DMS 273 treated with DMSO at 0.1 percent for 48 hours (cell line): ENCODE measurements at places on chromosomes 12 and 14.

DNA sequence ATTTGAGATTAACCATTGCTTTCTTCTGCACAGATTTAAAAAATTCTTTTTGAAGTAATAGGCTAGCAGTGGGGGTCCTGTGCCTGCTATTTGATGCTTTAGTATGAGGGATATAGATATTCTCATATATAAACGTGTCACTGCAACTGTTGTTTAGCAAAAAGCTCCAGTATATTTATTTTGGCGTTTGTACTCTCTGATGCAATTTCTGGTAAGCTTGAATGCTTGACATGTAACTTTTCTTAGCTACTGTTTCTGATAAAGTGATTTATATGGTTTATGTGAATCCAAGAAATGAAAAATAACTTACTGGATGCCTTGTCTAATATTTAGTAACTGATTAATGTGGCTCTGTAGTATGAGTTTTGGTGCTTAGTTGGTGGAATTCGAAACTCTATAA lies 77.1 kb downstream of the TTLL5 start:
- no peak for DNase-seq

DNA sequence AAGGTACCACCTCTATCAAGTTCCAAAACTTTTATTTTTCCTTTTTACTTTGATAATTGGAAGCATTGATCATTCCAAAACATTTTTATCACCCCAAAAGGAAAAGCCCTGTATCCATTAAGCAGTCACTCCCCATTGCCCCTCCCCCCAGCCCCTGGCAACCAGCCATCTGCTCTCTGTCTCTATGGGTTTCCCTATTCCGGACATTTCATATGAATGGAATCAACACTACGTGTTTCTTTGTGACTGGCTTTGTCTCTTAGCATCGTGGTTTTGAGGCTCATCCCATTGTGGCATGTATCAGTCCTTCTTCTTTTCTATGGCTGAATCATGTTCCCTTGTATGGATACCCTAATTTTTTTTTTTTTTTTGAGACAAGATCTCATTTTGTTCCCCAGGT lies 18.0 kb upstream of the PHETA1 start:
- DNase-seq: no peak

DNA sequence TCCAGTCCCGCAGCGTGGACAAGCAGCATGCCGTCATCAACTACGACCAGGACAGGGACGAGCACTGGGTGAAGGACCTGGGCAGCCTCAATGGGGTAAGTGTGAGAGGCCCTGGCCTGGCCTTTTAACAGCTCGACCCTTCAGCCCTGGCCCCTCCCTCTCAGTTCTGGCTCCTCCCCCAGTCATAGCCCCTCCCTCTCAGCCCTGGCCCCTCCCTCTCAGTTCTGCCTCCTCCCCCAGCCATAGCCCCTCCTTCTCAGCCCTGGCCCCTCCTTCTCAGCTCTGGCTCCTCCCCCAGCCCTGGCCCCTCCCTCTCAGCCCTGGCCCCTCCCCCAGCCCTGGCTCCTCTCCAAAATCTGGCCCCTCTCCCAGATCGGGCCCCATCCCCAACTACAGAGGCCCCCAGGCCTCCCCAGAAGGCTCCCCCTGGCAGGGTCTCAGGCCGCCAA lies 11.2 kb downstream of the CEP170B start:
- DNase-seq: no peak

- no peak for DNase-seq
Measured at GRCh38 chr14:71286126-71286525, 378.9 kb downstream of the PCNX1 start.

DNA sequence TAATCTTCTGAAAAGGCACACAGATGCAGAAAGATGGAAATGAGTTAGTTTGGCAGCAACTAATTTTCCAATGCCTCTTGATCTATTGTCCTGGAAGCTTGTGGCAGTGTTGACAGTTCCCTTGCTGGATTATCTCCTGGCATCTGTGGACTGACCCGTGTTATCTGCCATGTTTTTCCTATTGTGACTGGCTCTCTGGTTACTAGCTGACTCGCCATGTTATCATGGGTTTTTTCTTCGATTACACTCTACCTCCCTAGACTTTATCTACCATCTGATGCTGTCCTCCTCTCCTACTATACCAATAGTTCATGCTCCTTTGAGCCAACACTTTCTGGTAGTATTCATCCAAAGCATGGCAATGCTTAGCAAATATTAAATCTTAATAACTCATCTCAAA lies 63.3 kb upstream of the FLRT2 start:
- DNase-seq: no peak

DNA sequence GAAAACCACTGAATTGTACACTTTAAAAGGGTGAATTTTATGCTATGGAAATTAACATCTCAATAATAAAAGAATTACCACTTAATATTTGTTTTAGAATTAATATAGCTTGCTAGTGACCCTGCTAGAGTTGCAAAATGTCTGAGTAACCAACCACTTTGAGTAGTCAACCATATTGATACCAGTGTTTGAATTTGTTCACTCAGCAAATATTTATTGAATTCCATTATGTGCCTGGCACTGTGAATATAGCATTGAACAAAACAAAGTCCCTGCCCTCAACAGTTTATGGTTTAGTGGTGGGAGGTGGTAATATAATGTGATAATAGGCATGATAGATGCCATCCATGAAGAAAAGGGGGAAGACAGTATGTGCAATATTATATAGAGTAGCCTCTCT lies 4.6 kb downstream of the SNRPF start:
- DNase-seq: no peak

- DNase-seq: no peak
Measured at GRCh38 chr12:50338920-50339645, 55.8 kb upstream of the LIMA1 start.

DNA sequence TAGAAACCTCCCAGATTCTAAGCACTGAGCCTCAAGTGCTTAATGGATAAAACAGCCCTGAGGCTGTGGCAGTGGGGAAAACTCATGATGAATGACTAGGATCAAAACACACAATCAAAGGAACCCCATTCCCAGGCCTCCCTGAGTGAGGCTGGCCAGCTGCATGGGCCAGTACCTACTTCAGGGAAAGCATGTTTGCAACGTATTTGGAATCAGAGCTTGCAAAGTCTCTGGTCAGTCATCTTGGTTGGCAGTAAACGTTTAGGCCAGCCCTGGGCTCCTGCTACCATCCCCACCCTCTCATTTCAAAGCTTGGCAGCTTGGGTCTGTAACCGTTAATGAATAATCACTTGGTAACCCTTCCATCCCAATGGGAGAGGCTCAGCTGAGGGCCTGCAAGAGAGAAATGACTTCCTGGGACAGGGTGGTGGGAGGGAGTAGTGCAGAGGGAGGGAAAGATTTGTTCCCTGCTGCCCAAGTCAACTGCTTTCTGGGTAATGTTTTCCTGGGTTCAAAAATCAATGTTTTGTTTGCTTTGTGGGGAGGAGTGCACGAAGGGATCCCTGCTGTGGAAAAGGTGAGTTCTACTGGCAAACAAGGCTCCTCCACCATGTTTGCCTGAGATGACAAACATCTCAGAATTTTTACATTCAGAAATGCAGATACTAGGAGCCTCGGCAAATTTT lies 2.0 kb upstream of the RNASE8 start:
- no peak for DNase-seq

GRCh38 chr14:55514819-55515490 lies 65.1 kb upstream of the KTN1 start:
- DNase-seq: no peak

DNA sequence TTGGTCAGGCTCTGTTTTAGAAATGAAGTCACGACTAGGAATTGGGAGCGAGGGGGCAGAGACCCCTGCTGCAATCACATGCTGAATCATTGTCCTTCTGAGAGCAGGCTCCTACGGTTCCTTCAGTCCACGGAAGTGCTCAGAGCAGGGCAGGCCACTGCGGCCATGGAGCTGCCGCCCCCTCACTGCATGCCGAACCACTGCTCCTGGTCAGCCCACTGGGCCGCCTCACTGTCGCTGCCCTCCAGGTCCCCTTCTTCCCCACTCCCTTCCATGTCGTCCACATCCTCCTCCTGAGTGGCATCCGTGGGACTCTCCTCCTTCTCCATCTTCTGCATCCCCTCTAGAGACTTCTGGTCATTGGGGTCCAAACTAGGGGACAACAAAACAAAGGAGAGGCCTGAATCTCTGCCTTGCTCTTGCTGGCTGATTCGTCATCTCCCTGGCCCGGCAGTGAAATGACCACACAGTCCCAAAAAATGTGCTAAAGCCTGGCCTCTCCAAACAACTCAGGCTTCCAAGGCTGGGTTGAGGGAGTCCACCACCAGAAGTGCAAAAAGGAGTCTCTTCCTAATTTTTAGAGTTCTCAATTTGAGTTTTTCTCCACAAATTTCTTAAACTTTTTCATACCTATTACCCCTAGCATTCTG lies 29.4 kb downstream of the ANAPC7 start:
- DNase-seq: no peak

- DNase-seq: no peak
Measured at GRCh38 chr12:14364583-14365271, 755 bp upstream of the ATF7IP start.

- DNase-seq: no peak
Measured at GRCh38 chr12:75728826-75729225, 217.4 kb upstream of the KRR1 start.

- peak; percentile 51 for DNase-seq
Measured at GRCh38 chr14:88492272-88493089, 62.3 kb downstream of the PTPN21 start.

DNA sequence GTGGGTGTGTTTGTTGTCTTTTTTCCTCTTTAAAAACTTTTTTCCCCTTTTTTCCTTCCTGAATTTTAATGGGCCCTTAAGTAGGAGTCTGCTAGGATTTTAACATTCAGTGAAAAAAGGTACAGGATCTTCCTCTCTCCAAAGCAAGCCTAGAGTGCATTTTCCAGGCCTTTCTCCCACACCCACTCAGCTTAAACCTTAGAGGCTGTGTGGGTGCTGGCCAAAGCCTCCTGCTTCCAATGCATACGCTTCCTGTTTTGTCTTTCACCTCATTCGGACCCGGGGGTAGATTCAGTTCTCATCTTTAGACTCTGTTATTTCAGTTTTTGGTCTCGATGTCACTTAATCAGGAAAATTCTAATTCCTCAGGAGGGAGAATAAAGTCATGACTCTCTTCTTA lies 51.2 kb downstream of the TMEM30B start:
- DNase-seq: no peak

GRCh38 chr14:105226198-105226597 lies 22.1 kb upstream of the BTBD6 start:
- no peak for DNase-seq

DNA sequence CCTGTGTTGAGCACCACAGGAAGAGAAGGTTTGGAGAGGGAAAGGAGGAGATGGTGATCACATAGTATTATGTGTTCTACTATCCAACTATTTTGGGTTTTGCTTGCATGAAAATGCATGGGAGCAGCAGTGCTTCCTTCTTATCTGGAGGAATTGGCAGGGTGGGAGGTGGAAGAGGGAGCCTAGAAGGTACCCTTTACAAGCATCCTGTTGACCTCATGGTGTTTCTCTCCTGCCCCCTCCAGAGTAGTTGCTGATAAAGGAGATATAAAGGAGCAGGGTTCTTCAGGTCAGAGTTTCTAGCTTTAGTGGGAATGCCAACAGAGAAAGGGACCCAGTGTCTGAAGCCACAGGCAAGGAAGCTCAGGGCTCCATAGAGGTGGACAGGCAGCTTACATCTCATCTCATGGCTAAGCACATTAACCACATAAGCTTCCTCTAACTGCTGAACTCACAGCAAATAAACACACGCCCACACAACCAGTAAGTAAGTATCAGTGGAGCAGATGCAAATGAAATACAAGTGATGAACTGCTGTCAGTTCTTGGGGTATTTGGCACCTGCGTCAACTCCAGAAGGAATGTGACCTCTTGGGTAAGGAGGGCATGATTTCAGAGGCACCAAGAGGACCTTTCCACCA lies 174.2 kb upstream of the SLC38A2 start:
- no peak for DNase-seq

GRCh38 chr14:44895716-44896115 lies 66.0 kb downstream of the KLHL28 start:
- DNase-seq: no peak
